ENCODE measurements at places on chromosomes 1 and 21.

DNA sequence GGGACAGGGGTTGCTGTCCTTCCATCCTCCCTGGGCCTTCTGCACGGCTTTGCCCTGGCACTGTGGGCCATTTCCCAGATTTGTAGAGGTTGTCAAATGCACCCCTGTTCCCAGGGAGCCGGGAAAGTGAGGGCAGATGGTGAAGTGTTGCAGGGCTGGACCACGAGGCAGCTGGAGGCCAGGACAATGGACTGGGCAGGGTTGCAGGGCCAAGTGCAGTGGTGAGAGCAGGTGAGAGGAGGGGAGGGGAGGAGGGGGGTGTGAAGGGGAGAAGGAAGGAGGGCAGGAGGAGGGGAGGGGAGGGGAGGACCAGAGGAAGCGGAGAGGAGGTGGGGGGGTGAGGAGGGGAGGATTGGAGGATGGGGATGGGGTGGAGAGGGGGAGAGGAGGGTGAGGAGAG is 443.9 kb downstream of the CAMTA1 start:
- DNase-seq: no peak

DNA sequence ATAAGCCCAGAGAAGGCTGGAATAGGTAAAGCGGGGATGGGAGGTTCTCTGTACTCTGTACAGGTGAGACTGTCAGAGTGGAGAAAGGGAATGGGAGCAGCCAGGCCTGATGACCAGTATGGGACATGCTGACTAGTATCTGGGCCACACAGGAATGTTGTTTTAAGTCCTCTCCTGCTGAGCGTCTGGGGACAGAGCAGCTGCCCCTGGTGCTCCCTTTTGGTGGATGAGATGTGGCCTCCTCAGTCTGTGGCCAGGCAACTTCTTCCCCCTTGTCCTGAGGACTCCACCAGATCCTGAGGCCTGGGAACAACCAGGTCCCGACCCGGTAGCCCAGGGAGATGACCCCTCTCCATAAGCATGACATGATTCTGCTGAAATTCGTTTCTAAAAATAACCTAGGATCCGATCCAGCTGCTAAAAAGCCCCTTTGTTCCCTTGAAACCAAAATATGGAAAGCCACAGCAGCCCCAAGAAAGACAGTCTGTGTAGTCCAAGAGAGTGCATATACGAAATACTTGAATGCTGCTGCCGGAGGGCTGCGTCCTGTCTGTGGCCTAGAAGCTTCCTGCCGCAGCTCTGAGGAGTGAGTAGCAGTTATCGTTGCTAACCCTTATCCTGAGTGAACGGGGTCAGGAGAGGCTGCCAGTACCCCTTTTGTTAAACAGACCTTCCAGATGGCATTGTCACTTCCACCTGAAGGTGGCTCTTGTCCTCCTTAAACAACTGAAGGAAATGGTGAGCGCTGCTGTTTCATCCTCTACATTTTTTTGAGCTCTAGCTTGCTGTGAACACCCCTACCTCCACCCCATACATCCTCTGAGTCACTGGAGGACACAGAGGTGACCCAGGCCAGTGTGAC is 47.1 kb downstream of the ATP2B4 start:
- DNase-seq: peak; percentile 57

DNA sequence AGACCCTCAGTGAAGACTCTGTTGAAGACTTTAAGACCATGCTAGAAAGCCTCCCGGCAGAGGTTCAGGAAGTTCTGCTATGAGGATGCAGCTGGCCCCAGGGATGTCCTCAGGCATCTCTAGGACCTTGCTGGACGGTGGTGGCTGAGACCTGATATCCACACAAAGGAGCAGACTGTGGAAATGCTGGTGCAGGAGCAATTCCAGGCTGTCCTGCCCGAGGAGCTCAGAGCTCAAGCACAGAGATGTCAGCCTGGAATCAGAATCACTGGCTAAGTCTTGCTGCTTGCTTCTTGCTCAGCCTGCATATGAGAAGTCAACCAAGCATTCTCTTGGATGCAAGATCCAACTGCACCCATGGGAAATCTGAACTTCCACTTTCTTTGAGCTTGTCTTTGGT is 22.0 kb upstream of the CDC42 start:
- no peak for DNase-seq

GRCh38 chr21:42969193-42969600 is 5.2 kb upstream of the PKNOX1 start:
- DNase-seq: no peak

DNA sequence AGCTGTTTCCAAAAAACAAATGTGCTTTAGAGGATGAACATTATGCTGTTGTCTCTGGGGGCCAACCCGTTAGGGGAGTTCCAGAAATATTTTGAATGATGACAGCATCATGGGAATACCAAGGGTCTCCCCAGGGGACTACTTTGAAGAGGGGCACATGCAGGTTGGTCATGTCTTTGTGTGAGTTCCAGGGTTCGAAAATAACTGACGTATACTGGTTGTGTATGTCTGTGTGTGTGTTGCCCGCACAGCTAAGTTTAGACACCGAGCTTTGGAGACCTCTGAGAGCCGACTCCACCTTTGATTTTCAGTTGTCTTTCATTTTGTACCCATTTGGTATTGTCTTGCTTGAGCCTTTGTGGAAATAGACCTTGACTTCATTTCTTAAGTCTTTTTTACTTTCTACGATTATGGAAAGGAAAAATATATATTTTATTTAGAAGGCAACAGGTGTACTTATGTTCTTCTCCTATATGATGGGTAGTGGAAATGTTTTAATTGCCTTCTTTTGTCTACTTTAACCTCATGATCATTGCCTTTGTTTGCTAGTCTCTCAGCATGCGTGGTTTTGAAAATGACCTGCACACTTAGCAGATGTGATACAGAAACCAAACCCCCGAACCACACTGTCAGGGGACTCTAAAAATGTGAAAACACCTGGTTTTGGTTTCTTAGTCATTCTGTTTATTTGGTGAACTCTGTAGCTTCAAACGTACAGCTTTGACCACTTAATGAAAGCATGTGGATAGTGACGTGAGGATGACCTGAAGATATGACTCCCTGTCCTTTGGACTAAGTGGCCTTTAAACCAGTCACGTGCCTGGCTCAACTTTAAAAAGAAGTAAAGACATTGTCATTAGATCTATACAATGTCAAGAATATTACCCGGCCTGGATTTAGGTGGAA is 56.5 kb downstream of the GALNT2 start:
- DNase-seq: no peak

DNA sequence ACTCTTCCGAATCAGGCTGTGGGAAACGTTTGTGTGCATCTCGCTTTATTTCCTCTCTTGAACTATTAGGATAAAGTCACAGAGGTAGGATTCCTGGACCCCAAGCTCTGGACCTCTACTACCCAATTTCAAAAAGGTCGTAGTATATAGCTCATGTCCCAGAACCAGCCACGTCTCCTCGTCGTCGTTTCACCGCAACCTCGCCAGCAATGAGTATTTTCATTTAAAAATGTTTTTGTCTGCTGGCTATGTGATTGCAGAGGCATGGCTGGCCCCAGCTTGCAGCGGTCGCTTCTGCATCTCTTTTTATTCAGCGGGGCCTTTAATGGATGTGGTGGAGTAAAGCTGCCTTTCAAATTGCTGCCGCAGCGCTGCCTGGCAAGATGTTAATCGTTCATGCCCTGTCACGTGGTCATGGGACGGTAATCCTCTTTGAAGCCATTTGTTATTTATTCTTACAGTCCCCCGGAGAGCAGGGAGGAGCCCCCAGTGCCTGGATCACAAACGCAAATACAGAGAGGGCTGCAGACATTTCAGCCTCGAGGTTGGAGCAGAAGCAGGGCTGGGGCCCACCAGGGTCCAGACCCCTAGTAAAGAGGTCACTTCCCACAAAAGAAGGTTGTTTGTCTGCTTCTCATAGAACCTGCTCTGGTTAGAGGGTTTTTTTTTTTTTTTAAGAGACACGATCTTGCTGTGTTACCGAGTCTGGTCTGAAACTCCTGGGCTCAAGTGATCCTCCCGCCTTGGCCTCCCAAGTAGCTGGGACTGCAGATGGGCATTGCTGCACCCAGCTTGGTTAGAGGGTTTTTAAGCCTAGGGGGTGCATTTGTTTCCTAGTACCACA is 11.6 kb upstream of the NPHP4 start:
- DNase-seq: no peak

DNA sequence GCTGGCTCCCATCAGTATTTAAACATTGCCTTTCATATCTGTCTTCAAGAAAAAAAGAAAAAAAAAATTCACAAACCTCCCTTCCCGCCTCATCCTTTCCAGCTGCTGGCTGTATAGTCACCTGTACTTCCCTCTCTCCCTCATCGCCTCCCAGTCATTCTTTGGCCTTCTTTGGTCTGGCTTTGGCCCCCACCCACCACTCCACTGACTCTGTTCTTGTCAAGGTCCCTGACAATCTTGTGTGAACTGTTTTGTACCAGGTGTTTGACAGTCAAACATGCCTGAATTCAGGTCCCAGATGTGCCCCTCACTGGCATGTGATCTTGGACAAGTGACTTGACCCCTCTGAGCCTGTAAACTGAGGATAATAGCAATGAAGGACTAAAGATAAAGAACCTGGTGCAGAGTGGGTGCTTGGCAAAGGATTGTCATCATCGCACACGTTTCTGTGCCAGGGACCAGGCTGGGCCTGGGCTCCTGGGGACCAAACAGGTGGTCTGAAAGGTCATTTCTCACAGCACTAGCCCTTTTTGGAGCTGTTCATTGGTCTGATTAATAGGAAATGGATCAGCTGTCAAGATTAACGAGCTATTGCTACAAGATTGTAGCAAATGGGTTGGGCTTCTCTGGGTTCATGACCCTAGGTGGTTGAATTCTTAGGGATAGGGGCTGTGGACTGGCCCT is 21.5 kb downstream of the PTPRF start:
- DNase-seq: no peak

GRCh38 chr1:41161846-41162245 is 80.3 kb downstream of the SCMH1 start:
- no peak for DNase-seq

DNA sequence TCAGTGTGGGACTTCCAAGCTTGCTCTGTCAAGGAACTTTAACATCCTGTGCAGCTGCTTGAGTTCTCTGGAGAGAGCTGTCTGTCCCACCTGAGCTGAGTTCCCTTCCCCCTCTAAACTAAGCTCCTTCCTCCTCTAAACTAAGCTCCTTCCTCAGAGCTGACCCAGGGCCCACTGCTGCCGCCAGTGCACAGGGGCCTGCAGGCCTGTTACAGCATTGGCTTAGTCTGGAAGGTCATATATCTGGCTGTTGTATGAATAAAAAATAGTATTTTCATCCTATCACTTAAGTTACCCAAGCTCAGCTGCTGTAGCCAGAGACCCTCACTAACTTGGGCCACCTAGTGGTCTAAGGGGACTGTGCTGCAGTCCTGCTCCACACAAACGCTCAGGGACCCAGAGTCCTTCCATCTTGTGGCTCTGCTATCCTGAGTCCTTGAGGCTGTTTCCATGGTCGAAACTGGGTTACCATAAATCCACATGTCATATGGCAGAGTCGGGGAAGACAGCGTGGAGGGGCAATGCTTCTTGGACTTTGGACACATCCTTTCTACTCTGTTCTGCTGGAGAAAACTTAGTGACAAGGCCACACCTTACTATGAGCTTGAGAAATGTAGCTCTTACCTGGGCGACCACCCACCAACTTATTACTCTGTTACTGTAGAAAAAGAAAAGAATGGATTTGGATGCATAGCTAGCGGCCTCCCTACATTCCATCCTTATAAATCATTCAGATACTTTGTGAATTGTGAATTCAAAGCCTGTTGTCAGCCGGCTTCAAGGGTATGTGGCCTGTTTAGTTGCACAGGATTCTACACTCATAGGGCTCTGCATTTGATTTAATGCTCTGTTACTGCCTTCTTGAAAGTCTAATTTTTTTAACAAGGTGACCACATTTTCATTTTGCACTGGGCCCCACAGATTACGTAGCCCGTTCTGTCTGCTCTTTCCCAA is 71.4 kb upstream of the GCLM start:
- DNase-seq: no peak

DNA sequence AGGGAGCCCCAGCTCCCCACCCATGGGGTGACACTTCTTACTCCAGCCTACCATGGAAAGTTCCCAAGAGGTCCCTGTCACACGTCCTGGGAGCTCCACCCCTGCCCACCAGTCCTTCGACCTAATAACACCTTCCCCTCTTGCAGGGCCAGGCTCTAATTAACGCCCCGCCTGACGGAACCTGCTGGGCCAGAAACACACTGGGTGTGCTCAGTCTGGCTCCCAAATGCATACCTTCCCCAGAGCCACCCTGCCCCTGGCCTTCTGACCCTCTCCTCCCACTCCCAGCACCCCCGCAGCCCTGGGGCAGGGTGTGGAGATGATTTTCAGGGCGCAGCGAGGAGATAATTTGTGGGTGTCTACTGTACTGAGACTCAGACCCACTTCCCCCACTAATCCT is 20.6 kb downstream of the PGLYRP3 start:
- DNase-seq: no peak

DNA sequence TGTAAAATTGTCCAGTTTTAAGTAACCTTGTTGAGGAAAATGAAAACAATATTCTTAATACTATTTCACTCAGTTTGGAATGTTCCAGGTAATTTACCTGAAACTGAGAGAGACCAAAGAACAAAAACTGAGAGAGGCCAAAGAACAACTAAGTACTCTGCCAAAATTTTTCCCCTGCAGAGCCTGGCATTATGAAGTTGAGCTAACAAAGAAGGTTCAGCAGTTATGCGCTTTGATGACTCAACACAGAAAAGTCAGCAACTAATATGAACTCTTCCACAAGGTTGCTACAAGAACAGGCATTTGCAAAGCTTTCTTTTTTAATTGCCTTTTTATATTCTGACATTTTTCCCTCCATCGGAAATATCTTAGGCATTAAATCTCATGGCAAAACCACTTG is 270.9 kb downstream of the CHRM3 start:
- no peak for DNase-seq

- no peak for DNase-seq
These were observed 90.2 kb upstream of the GRIK3 start for GRCh38 chr1:37124501-37124900.

DNA sequence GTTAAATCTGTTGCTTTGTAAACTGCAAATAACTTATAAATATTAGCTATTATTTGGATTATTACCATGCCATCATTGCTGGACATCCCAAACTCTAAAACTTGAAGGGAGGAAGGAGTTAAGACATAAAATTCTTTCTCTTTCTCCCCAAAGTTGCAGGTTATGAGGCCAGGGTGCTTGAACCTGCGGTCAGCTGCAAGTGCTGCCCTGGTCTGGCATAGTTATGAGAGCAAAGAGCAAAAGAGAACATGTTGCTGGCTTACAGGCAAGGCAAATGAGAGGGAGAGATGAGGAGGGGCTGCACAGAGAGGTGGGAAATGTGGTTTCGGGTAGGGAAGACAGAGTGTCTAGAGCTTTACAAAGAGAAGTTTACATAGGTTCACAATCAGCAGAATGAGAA is 30.8 kb downstream of the GADD45A start:
- DNase-seq: no peak

DNA sequence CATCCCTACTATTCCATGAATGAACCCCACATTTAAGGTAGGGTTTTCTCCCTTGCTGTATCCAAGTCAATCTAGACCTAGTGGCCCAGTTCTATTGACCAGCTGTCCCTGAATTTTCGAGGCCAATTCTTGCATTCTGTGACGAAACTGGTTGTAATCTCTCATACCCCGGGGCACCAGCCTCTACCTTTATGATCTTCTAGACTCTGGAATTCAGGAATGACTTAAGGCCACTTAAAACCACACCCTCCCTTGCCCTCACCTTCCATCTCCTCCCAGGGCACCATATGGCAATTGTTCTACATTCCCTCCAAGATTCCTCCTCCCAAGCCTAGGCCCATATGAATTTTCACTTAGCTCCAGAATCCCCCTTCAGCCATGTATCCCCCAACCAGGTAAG is 48.9 kb downstream of the RHOU start:
- no peak for DNase-seq

- DNase-seq: no peak
These were observed 88.1 kb upstream of the HNRNPU start for GRCh38 chr1:244952280-244952933.

GRCh38 chr1:788835-789234 is 102.4 kb upstream of the OR4F16 start:
- DNase-seq: no peak

GRCh38 chr1:160342526-160342925 is 524 bp downstream of the COPA start:
- no peak for DNase-seq

All from stimulated activated CD4-positive, alpha-beta T cell treated with anti-CD3 and anti-CD28 coated beads, Interleukin-15, amount 100 ng/mL, for 48 hours (primary cell).